Karpas-422 (cell line): ENCODE measurements at places on chromosomes 6 and 20. TPM values are rescaled to one million over a fixed set of nuclear protein-coding genes. Genes with fewer than 3 reads are reported as not detected.

The MOG gene
- total RNA-seq, result not detected in 2 replicates

The BANF2 gene
- not detected in 2 replicates for total RNA-seq

The COL21A1 gene
- not detected in 2 replicates for total RNA-seq

The HNF4A gene
- not detected in 2 replicates for total RNA-seq

The IP6K3 gene
- total RNA-seq, result not detected in 2 replicates

The PROKR2 gene
- not detected in 2 replicates for total RNA-seq

The MARCKS gene
- 2.2 and 2.8 TPM in 2 replicates for total RNA-seq

- DNase-seq, result peak; percentile 64
These were observed 61.2 kb downstream of the RSPH3 start for GRCh38 chr6:158938811-158939254.

GRCh38 chr6:129491436-129491835, 218.5 kb downstream of the ARHGAP18 start:
- DNase-seq, result no peak

DNA sequence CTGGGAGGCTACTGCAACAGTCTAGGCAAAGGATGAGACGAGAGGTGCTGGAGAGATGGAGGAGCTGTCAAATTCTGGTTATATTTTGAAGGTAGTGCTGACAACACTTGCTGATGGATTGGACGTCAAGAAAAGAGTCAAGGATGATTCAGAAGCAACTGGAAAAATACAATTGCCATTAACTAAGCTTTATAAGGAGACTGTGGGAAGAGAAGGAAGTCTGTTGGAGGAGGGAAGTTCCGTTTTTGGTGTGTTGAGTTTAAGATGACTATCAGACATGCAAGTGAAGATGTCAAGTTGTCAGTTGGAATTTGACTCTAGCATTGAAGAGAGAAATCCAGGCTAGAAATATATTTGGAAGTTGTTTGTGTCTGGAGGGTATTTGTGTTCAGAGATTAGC, 358.1 kb downstream of the RNGTT start:
- DNase-seq, result no peak

DNA sequence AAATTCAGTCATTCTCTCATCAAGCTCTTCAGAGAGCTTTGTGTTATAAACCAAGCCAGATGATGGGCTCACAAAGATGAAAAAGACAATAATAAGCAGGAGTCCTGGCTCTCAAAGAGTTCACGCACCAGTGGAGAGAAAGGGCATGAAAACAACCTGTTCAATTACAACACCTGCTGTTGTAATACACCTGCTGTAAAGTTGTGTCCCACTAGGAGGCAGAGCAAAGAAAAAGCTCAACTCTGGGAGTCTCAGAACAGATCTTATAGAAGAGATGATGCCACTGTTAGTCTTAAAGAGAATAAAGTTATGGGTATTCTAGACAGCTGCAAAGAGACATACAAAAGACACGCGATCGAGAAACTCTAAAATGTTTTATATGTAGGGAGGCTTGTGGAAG, 100.6 kb downstream of the DCDC2 start:
- no peak for DNase-seq

GRCh38 chr6:106415921-106416320, 55.4 kb downstream of the CRYBG1 start:
- DNase-seq, result no peak

- DNase-seq, result no peak
These were observed 161.1 kb downstream of the SYCP2 start for GRCh38 chr20:59772373-59772705.

- DNase-seq, result no peak
These were observed 37.2 kb upstream of the BAG2 start for GRCh38 chr6:57134954-57135353.

DNA sequence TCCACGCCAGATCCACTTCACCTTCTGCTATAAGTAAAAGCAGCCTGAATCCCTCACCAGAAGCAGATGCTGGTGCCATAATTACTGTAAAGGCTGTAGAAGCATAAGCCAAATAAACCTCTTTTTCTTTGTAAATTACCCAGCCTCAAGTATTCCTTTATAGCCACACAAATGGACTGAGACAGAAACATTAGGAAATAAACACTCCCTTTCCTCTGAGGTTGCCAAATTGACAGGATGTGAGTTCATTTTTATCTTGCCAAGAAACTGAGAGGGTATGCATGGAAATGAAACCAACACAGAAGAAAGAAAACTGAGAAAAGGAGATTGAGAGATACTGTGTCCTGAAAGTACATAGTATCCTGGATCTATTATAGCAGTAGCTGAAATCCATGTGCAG, 481.2 kb downstream of the HAO1 start:
- no peak for DNase-seq

- DNase-seq, result no peak
These were observed 933 bp upstream of the ADGRB3 start for GRCh38 chr6:68633972-68634725.

DNA sequence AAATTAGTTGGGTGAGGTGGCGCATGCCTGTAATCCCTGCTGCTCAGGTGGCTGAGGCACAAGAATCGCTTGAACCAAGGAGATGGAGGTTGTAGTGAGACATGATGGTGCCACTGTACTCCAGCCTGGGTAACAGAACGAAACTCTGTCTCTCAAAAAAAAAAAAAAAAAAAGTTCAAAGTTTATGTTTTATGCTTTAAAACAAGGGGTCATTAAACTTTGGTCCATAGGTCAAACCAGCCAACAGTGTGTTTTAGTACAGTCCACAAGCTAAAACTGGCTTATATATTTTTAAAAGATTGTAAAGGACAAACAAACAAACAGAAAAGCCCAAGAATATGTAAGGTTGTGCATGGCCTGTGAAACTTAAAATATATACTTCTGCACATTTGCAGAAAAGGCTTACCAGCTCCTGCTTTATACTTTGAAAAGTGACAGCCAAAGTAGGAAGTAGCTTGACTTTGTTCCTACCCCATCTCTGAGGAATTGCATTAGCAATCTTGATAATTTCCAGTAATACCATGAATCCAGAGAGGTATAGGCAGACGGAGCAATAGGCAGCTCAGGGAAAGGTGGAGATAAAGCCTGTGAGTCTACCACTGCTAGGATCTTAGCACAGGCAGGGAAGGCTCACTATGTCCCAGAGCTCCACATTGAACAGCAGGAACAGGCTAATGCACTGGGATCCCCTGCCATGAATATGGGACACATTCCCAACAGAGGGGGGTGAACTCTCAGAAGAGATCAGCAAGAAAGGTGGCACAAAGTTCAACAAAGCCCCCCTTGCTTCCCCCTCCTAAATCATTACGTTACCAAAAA, 30.5 kb downstream of the MCM8 start:
- DNase-seq, result no peak

DNA sequence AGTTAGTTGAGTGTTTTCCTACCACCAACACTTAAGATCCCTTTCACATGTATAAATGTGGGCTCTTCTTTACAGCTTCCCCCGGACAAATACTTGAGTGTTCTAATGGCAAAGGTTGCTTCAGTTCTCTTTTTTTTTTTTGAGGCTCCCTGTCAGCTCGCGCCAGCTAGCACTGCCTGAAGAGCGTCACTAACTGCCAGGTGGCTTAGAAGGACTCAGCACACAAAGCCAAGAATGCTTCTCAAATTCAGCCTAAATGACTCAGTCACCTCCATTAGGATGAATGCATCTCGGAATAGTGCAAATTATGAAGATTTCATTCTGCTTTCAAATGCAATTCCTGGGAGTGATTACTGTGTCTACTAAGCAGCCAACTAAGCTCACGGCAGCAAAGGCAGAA, 150.7 kb upstream of the BTBD3 start:
- no peak for DNase-seq

DNA sequence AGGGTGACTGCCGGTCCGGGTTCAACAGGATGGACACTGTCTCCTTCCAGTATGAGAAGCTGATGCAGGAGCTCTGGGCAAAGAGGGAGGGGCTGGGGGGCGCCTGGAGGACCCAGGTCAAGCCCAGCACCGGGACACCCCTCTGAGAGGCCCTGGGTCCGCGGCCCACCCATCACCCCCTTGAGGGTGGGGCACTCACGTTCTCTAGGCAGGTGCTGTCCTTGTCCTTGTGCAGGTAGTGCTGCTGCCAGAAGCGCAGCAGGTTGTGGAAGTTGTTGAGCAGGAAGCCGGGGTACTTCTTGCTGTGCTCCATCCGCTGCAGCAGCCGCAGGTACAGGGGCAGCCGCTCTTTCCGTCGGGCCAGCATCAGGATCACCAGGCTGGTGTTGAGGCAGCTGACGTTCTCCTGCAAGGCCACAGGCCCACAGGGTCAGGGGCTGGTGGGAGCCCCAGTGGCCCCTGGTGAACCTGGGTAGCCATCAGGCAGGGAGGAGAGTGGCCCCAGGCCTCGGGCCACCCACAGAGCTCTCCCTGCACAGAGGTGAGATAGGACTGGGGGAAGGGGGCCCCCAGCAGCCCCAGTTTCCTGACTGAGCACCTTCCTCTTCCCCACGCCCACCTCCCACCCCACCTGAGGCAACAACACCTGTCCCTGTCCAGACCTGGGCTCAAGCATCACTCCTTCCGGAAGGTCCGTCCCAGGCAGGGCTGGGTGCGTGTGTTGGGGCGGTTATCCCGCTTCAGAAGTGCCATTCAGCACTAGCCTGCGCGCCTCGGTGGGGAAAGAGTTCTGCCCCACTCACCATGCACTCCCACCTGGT, 47.8 kb downstream of the MYH7B start:
- no peak for DNase-seq

- DNase-seq, result no peak
These were observed 415 bp upstream of the CUL9 start for GRCh38 chr6:43181621-43181941.
